ENCODE measurements at places on chromosomes 7 and 10.

DNA sequence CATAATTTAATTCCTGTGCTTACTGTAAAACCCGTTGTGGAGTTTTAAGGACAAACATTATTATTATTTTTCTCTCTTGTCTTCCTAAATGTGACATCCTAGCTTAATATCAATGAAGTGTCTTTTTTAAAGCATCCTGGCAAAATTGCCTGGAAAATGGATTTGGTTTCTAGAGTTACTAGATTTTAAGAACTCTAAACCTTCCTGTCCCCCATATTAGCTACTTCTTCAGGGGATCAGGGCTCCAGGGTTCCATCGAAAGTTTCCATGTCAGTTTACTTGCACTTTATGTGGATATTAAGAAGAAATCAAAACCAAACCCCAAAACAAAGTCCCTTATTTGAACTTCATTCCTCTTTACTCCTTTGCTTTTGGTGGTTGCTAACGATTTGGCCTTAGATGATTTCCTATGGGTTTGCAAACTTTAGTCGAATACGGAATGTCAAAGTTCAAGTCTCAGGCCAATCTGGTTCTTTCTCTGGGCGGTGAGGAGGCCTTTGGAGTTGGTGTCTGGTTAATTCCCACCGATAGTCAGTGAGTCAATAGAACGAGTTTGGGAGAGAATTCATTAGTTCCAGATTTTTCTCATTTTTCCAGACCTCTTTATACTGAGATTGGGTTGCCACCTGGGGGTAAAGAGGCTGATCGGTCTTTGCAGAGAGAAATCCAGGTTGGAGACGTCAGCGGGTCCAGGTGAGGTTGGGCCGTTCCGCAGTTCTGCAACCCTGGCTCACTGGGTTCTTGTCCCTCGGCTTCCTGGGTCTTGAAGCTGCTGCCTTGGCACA is 1.1 kb downstream of the CUX1 start:
- DNase-seq, result no peak

DNA sequence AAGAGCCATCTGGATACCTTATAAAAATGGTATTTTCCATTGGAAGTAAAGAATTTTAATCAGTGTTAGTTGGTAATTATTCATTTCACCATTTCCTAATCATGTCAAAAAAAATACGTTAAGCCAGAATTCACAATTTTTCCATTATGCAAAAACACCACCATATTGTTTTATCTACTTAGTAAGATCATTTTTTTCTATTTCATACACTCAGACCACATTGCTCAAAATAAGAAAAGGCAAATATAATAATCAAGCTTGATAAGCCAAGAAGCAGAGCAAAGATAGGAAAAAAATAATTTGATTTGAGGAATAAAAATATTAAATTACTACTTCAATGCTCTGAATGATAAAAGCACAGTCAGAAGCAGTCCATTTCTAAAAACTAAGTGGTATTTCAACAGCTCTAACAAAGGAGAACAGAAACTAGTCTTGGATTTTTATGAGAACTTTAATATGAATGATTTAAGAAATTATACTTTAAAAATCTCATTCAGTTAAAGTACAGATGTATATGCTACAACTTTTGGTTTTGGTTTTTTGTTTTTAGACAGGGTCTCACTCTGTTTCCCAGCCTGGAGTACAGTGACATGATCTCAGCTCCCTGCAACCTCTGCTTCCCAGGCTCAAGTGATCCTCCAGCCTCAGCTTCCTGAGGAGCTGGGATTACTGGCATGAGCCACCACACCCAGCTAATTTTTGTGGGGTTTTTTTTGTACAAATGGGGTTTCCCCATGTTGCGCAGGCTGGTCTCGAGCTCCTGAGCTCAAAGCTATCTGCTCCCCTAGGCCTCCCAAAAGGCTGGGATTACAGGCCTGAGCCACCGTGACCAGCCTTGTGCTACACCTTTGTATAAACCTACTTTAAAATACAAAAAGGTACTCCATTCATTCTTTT is 46.6 kb downstream of the LRRN3 start:
- DNase-seq, result peak; percentile 7

GRCh38 chr7:72444026-72444776 is 32.1 kb upstream of the CALN1 start:
- no peak for DNase-seq

GRCh38 chr7:12524794-12525386 is 45.6 kb upstream of the SCIN start:
- DNase-seq, result no peak

DNA sequence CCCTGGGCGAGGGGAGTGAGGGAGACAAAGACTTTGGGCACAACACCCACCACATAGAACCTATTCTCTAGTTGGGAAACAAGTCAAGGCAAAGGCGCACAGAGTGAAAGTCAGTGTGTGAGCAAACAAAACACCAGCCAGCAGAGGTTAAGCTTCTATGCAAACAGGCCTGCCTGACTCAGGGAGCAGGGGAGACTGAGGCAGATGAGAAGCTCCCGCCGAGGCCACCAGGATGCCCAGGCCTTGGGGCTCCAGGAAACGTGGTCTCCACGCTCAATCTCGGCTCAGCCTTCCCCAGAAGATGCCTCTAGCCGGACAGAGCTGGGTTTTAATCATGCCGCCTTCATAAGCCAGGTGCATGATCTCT is 74.1 kb upstream of the KCNMA1 start:
- DNase-seq, result no peak

DNA sequence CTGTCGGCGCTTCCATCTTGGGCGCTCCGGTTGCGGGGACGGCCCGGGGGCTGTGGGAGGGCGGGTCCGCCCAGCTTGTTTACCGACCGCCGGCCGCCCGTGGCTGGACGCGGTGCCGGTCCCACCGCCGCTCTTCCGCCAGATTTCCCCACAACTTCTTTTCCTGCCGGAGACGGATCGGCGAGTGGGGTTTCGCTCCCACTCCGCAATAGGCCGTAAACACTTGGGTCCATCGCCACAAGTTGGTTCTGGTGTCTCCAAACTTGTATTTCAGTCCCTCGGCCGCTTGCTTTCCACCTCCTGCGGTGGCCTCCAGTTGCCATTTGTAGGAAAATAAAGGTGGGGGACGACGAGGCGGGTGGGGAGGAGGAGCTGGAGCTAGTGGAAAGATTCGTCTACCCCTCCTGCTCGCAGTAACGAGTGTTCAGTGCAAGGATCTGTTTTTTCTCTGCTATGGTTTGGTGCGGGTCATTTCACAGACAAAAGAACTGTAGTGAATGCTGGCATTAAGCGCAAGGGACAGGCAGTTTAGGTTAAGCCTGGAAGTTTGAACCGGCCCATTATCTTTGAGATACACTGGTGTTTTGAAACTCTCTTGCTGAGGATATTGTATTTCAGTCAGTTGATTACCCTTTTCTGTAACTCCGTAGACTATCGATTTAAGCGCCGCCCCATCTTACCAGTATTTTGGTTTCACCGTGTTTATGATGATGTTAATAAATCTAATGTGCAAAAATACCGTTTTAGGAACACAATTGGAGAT is 24.3 kb upstream of the ZRANB1 start:
- peak; percentile 21 for DNase-seq

GRCh38 chr10:47071891-47072290 is 160.7 kb downstream of the PTPN20 start:
- no peak for DNase-seq

DNA sequence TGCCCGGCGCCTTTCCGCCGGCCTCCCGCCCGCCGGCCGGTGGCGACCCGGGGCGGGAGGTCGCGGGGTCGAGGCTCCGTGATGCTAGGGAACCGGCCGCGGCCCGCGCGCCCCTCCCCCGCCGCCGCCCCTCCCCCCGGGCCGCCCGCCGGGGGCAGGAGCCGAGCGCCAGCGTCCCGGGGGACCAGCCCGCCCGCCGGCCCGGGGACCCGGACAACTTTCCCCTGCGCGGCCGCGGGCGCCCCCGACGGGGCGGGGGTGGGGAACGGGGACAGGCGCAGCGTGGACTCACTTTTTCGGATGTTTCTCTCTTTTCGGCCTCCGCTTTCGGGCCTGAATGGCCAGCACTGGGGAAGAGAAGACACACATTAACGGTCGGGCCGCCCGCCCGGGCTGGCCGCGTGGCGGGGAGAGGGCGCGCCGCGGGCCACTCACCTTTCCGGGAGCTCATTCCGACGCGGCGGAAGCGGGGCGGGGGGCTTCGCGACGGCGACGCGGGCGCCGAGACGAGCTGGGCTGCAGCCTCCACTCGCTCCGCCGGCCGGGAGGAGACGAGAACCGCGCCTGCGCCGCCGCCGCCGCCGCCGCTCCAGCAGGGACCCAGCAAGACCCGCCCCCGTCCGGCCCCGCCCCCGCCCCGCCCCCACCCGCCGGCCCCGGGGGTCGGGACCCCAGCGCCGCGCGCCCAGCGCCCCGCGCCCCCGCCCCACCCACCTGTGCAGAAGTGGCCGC is at the start of gene SRPK2:
Gene SRPK2 (minus strand): TSS at position 566 of the 732 bp plus-strand sequence.
- DNase-seq, result peak; percentile 76

GRCh38 chr10:70052462-70053217 is at the start of gene MACROH2A2:
TSS of gene MACROH2A2 (plus strand) at chr10:70052846. CDS start at chr10:70075659, 22,813 bp downstream.
- no peak for DNase-seq

DNA sequence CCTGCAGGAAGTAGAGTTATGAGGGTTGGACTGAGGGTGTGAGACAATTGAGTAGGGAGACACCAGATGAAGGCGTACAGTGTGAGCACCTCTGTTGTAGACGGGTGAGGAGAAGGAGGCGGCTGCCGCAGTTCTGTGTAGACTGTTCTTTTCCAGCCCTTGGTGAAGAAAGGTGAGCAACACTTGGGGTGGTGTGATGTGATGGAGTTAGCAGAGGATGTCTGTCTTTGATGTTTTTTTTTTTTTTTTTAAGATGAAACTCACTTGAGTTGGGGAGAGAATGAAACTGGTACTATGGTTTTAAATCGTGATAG is 42.8 kb upstream of the RNF216 start:
- peak; percentile 36 for DNase-seq

GRCh38 chr10:33306126-33306525 is 28.3 kb downstream of the NRP1 start:
- no peak for DNase-seq

DNA sequence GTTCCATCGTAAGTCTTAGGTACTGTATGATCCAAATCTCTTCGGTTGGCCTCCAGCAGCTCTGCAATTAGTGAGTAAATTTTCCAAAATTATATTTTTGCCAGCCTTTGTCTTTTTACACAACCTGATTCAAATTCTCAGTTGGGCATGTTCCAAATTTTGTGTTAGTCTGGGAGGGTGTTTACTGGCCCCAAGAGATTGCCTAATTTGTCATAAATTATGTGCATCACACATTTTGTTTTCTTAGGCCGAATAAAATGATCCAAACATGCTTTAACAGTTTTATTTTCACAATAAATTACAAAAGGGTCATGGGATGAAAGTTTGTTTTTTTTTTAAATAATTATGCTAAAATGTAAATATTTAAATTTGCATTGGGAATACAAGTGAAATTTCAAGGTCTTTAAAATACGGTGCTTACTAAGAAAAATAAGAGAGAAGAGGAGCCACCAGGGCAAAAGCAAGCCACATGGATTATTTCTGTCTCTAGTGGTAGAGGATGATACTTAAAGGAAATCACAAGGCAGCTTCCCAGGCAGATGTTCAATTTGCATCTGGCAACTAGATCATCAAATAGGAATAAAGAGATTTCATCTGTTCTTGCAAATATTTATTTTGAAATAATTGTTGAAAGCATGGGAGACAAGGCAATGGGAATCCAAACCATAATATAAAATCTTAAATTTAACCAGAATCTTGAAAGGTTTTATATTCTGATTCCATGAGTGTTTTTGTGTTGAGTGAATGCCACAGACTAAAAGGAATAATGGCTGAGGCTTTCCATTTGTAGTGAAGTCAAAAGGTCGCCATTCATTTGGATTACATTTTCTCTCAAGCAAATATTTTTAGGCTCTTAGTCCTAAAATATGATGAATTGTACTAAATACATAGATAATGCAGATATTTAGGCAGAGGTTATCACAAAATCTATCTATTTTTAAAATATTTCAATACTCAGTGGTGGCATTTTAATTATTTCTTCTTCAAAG is 111.1 kb downstream of the MDFIC start:
- no peak for DNase-seq

DNA sequence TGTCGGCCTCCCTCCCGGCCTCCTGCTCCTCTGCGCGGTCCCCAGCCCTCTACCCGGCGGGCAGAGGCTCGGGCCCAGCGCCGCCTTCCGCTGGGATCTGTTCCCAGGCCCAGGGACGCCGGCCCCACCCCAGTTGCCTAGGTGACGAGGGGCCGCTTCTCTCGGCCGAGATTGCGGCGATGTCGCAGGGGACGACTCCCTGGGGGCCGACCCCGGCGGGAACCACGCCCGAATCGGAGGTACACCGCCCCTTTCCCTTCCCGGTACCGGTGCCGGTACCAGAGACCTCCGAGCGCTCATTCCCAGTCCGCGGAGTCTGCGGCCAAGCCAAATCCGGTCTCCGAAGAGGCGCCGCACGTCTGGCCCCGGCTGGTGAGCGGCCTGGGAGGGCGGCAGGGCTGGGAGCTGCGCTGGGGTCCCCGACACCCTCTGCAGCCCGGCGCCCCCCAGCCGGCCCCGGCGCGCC is at the start of gene CABCOCO1:
Gene CABCOCO1 (plus strand): TSS at position 136 of the 466 bp plus-strand sequence. CDS start 44 bp downstream, at position 180.
- DNase-seq, result no peak

DNA sequence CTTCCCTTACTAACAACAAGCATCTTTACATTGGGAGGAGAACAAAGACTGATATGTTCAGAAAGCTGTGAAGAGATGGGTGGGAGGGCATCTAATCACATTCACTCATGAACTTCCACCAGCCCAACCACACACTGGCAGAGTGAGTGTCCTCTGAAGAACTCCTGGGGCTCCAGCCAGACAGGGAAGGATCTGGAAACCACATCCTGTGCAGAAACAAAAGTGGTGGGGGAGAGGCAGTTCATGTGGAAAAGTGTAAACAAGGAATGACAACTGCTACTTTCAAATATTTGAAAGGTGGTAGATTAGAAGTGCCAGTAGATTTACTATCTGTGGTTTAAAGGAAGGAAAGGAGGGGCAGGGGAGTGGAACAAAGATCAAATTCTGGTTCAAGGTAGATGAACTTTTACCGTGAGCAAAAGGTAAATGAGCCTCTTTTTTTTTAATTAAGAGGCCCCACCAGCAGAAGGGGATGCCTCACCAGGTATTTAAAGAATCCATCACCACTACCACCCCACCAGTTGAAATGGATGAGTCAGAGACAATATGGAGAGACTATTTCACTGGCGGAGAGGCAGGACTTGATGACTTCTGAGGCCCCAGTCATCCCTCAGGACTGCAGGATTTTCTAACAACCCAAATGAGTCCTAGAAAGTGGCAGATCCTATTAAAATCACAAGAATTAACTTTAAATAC is 34.5 kb downstream of the GOT1 start:
- DNase-seq, result no peak

- no peak for DNase-seq
Observed at GRCh38 chr7:96973986-96974385, 31.4 kb upstream of the DLX6 start.

Data from stimulated activated CD4-positive, alpha-beta T cell treated with anti-CD3 and anti-CD28 coated beads, Interleukin-4, amount 100 ng/mL, for 4 hours (primary cell).